Mesothelial cell of epicardium (in vitro differentiated cells): ENCODE measurements at places on chromosomes 13 and 19.

- peaks cover 3% of the 10 kb centered on the region for H3K4me1 ChIP-seq
- no peak overlapping the region for H3K4me3 ChIP-seq
- no peak for DNase-seq
- H3K27me3 ChIP-seq: peaks cover 18% of the 10 kb centered on the region
Observed at GRCh38 chr19:10450853-10451609, 30.7 kb downstream of the PDE4A start.

GRCh38 chr13:29801737-29802305 lies 48.6 kb downstream of the UBL3 start:
- no peaks in the 10 kb centered on the region for H3K36me3 ChIP-seq
- H3K27ac ChIP-seq: no peak overlapping the region

DNA sequence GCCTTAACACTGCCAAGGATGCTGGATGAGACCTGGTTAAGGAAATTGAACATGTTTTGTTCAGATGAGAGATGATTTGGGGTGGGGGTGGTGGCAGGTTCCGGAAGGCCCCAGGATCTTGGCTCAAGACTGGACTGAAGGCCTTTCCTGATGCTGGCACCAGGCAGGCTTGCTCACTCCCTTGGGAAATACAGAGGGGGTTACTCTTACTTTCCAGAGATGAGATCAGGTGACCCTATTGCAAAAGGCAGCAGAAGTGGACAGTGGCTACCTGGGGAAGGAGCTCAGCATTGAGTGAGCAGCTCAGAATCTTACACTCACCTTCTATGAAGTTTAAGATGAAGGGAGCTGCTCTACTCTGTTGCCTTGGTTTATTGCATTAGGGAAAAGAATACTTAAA lies 10.8 kb downstream of the GATAD2A start:
- peaks cover 17% of the 10 kb centered on the region for H3K4me1 ChIP-seq
- no peak for DNase-seq
- H3K36me3 ChIP-seq: peaks cover 8% of the 10 kb centered on the region
- no peak overlapping the region for H3K27ac ChIP-seq
- no peaks in the 10 kb centered on the region for H3K27me3 ChIP-seq

DNA sequence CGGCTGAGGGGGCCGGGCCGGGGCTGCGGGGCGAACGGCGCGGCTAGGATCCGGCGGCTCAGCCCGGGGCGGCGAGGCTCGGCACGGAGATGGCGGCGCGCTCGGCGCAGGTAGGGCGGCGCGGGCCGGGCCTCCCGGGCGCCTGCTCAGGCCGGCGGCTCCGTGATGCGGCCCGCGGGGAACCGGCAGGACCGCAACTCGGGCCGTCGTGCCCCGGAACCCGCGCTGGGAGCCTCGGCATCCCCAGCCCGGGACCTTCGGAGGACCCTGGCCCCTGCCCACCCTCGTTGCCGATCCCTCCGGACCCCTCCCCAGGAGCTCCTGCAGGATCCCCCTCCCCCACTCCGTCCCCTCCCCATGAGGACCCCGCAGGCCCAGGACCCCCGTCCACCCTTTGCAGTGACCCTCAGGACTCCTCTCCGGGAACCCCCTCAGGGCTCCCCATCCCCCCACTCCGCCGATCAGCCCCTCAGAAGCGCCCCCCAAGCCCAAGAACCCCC lies 304 bp downstream of the EVI5L start:
- peaks cover 31% of the 10 kb centered on the region for H3K27me3 ChIP-seq
- peak overlapping the region; percentile 72 for H3K4me3 ChIP-seq
- H3K36me3 ChIP-seq: no peaks in the 10 kb centered on the region
- H3K4me1 ChIP-seq: peaks cover 16% of the 10 kb centered on the region
- H3K27ac ChIP-seq: no peak overlapping the region

DNA sequence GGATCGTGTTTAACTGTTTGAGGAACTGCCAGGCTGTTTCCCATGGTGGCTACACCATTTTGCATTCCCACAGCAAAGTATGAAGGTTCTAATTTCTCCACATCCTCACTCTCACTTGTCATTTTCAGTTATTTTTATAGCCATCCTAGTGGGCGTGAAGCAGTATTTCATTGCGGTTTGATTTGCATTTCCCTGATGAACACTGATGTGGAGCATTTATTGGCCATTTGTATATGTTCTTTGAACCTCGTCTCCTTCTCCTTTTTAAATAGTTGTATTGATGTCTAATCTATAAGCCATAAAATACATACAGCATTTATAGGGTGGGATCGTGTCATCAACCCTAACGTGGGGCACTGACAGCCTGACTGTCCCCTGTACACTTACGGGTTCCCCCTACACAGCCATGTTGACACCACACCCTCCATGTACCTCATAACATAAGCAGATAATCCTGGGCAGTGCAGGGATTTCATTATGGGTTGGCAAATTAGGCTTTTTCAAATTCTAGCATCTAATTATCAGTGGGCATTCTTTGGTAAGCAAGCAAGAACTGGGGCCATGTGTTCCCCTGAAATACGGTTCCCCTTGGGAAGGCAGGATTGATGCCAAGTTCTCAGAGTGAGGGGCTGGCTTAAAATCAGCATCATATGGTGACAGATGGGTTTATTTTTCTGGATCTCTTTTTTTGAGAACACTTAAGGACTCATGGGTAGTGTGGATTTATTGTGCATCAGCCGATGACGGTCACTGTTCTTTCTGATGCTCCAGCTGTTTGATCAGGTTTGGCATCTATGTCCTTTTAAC lies 11.6 kb upstream of the ZBTB45 start:
- no peaks in the 10 kb centered on the region for H3K4me1 ChIP-seq
- H3K27me3 ChIP-seq: peaks cover 20% of the 10 kb centered on the region
- H3K4me3 ChIP-seq: no peak overlapping the region
- DNase-seq: no peak
- no peak overlapping the region for H3K27ac ChIP-seq
- H3K36me3 ChIP-seq: no peaks in the 10 kb centered on the region

GRCh38 chr13:23609874-23610576 lies 39.8 kb downstream of the TNFRSF19 start:
- H3K36me3 ChIP-seq: peaks cover 8% of the 10 kb centered on the region
- H3K4me1 ChIP-seq: peaks cover 38% of the 10 kb centered on the region
- no peak for DNase-seq
- H3K4me3 ChIP-seq: no peak overlapping the region
- no peaks in the 10 kb centered on the region for H3K27me3 ChIP-seq

GRCh38 chr19:48553676-48554384 lies 1.9 kb downstream of the SULT2B1 start:
- H3K4me3 ChIP-seq: peak overlapping the region; percentile 43
- H3K4me1 ChIP-seq: peaks cover 27% of the 10 kb centered on the region
- no peaks in the 10 kb centered on the region for H3K27me3 ChIP-seq
- peak overlapping the region; percentile 96 for H3K27ac ChIP-seq
- DNase-seq: no peak

GRCh38 chr19:28148554-28148953 lies 1064.4 kb downstream of the UQCRFS1 start:
- no peak for DNase-seq
- no peak overlapping the region for H3K4me3 ChIP-seq
- H3K27me3 ChIP-seq: peaks cover 7% of the 10 kb centered on the region
- H3K4me1 ChIP-seq: peaks cover 13% of the 10 kb centered on the region
- no peak overlapping the region for H3K27ac ChIP-seq

GRCh38 chr13:35475212-35475959 lies 1.1 kb downstream of the MAB21L1 start:
- no peak for DNase-seq
- peaks cover 95% of the 10 kb centered on the region for H3K27me3 ChIP-seq
- H3K4me1 ChIP-seq: peaks cover 52% of the 10 kb centered on the region

DNA sequence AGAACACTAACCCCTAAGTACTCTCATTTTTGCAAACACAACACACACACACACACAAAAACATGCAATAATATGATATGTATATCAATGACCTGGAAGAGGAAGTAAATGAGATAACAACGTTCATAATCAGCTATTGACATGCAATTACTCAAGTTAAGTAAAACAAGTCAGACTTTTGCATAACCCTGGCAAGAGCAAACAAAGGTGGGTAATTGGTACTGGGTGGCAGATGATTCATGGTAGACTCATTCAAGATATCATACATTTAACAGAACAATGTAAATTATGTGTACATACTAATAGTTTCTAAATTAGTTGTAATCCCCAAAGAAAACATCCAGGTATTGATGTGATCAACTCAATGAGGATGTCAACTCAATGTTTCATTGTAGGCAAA lies 508.8 kb downstream of the DACH1 start:
- no peak overlapping the region for H3K4me3 ChIP-seq
- H3K27me3 ChIP-seq: no peaks in the 10 kb centered on the region
- H3K4me1 ChIP-seq: no peaks in the 10 kb centered on the region
- no peak overlapping the region for H3K27ac ChIP-seq
- no peak for DNase-seq

DNA sequence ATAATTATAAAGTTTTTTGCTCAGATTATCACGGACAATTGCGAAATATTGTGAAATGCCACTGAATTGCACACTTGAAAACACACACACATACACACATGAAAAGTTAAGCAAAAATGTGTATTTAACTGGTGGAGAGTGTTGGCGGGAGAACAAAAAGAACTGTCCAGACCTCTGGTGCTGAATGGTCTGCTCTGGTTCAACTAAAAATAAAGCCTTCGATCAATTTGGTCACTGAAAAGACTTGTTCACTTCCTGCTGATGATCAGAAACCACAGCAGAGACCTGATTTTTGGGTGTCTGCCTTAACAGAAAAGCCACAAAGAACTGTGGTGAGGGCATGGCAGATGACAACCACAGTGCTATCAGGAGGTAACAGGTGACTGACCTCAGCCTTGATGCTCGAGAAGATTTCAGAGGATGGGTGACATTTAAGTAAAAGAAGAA lies 4.0 kb upstream of the IGFL1 start:
- H3K4me3 ChIP-seq: no peak overlapping the region
- no peak overlapping the region for H3K27ac ChIP-seq
- no peaks in the 10 kb centered on the region for H3K4me1 ChIP-seq
- DNase-seq: no peak
- H3K27me3 ChIP-seq: peaks cover 68% of the 10 kb centered on the region
- H3K36me3 ChIP-seq: no peaks in the 10 kb centered on the region
